ENCODE measurements at places on chromosomes 5 and 9.

GRCh38 chr5:65742565-65743231, 20.7 kb downstream of the NLN start:
- DNase-seq: no peak

DNA sequence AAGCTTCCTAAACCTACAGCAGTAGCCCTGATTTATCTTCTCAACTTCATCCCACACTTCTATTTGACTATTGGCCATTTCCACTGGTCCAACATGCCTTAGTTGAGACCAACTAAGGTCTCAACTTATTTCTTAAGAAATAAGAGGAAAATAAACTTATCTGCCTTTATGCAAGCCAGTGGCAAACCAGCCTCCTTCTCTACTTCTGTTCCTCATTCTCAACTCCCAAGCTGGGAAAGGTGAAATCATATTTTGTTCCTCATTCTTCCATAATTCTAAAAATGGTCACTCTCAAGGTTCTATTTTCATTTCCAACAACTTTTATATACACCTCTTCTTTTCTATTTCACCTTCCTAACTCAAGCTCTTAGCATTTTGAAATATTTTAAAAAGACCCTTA, 149.6 kb upstream of the C9orf72 start:
- no peak for DNase-seq

GRCh38 chr9:35619800-35620158, 1.6 kb upstream of the CD72 start:
- no peak for DNase-seq

- no peak for DNase-seq
Observed at GRCh38 chr9:68797116-68797515, 92.1 kb downstream of the PIP5K1B start.

GRCh38 chr5:6786786-6787495, 73.7 kb downstream of the TENT4A start:
- no peak for DNase-seq

DNA sequence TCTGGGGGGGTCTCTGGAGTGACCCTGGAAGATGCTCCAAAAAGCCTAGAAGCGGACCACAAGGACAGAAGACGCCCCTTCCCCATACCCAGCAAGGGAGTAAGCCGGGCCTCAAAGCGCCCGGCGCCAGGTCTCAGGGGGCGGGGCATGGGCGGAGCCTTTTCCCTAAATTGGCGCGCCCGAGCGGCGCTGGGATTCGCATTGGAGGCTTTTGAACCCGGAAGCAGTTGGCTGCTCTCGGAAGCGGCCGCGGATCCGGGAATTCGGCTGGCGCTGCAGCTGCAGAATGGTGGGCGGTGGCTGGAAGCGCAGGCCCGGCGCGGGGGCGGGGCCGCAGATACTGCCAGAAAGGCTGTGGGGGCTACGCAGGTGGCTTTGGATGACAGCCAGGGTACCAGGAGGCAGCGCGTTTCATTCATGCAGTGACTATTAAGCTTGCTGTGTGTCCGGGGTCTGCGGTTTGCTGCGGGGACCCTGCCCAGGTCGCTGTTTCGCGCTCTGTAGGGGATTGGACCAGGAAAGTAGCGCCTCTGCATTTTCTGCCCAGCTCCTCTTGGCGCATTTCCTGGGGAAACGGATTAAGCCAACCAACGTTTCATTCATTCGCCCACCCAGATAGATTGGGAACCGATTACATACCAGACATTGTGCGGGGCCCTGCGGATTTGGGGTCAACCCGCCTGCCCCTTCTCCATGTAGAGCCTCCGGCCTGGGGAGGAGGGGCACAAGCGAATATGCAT, 83.0 kb upstream of the FREM1 start:
- DNase-seq: peak; percentile 91

- DNase-seq: no peak
Observed at GRCh38 chr5:124859027-124859426, 112.6 kb upstream of the ZNF608 start.

Data from right kidney (tissue), 9 donors.